ENCODE measurements at places on chromosomes 4 and X. TPM values are rescaled to one million over a fixed set of nuclear protein-coding genes. Genes with fewer than 3 reads are reported as not detected.
A peak's percentile ranks its signal among the peaks of the same experiment; 100 is the strongest.

- DNase-seq: peak; percentile 75
Observed at GRCh38 chr4:144591401-144591800, 54.6 kb upstream of the HHIP start.

The NOP14 gene
- 35.3 TPM for total RNA-seq

GRCh38 chrX:153411255-153411987 is at the start of gene ZFP92:
Gene ZFP92, plus strand, starts transcription at chrX:153411472. Its CDS starts 6,851 bp downstream, at chrX:153418323.
- DNase-seq: no peak

GRCh38 chr4:169993531-169993930 is 32.7 kb downstream of the MFAP3L start:
- DNase-seq: no peak

DNA sequence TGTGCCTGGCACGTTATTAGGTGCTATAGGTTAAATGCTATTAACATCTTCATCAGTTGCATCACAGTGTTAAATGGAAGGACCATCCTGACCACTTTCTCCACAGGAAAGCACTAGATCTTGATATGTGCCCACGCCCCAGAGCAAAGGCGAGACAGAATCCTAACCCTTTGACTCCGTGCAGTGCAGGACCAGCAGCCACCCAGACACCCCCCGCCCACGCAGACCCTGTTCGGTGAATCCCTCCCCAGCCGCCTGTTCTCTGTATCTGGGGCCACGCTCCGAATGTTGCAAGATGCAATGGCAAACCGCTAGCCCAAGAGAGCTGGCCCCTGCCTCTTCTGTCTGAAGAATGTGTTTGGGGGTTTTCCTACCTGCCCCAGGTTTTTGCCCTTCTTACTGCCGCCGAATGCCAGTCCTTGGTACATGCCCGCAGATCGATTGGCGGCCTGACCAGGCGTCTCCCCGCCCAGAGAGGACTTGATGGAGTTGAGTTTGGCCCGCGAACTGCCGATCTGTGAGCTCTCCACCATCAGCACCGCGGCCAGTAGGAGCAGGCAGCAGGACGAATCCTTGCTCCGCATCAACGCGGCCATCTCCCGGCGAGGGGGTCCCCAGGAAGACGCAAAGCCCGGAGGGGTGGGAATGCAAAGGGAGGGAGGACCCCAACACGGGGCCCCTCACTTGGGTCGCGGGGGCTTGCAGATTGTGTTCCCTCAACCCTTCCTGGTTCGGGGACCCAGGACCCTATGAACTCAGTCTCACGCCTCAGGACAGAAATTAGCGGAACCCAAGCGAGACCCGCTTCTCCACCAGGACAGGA is 906 bp downstream of the DKK2 start:
- DNase-seq: peak; percentile 31

The RPA4 gene
- 0.48 TPM for total RNA-seq

DNA sequence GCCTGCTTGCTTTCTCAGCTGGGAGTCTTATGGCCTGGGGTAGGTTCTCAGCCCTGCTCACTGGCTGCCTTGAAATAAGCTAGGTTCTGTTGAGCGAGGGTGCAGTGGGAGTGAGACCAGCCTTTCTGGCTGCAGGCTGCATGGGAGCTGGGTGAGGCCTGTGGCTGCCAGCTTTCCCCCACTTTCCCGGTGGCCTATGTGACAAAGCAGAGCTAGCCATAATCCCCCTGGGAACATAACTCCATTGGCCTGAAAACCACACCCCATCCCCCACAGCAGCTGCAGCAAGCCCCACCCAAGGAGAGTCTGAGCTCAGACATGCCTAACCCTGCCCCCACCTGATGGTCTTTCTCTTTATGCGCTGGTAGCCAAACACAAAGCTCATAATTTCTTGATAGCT is 118.9 kb downstream of the KLHL4 start:
- no peak for DNase-seq
